ENCODE measurements at places on chromosomes 1 and 21.

- DNase-seq: peak; percentile 86
Observed at GRCh38 chr1:155139895-155140629, at the start of gene DPM3. Gene DPM3, minus strand, starts transcription at chr1:155140531. Its CDS starts 291 bp downstream, at chr1:155140240.

- DNase-seq: no peak
Observed at GRCh38 chr1:22531251-22531650, 32.0 kb upstream of the EPHA8 start.

GRCh38 chr1:166884040-166884642 is 8.1 kb upstream of the TADA1 start:
- DNase-seq: peak; percentile 44

DNA sequence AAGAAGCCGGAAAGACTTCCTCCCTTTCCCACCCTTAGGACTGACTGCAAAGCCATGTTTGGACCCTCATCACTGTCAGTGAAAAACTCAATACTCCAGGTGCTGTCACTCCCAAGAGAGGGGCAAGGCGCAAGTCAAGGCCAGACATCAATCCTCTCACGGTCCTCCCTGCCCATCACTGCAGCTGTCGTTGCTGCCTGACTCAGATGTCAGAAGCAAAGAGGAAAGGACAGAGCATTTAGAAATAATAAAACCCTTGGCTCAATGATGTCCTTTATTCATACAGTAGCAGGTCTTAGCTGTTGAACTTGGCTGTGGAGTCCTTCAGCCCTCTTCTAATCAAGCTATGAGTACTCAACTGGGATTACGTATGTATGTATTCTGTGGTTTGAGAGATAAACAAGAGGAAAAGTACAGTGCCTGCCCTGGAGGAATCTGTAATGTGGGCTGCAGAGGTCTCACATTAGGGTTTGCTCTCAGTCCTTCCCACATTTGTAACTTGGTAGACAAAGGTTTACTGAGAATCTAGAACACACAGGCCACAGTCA is 13.5 kb downstream of the SUSD4 start:
- DNase-seq: no peak

- DNase-seq: peak; percentile 87
Observed at GRCh38 chr1:109776911-109777310, 13.2 kb upstream of the EPS8L3 start.

- no peak for DNase-seq
Observed at GRCh38 chr1:32181065-32181464, 1.6 kb downstream of the TXLNA start.

DNA sequence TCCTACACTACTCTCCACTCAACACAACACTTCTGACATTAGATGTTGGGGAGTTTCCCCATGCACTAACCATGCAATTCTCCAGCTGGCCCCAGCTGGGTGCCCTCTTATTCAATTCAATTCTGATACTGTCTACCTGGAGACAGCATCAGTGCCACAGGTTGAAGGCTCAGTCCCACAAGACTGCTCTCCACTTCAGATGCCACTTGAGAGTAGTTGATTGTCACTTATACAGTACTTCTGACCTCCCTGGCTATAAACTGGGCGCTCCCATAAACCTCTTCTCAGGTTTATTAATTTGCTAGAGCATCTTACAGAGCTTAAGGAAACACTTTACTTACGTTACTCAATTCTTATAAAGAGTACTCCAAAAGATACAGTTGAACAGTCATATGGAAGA is 442.3 kb downstream of the LRRIQ3 start:
- no peak for DNase-seq

GRCh38 chr1:203559523-203559922 is 65.6 kb downstream of the OPTC start:
- peak; percentile 54 for DNase-seq

All from hepatic stellate cell (primary cell).